Omental fat pad (tissue), 4 donors: ENCODE measurements at places on chromosomes 5 and 9. TPM values are rescaled to one million over a fixed set of nuclear protein-coding genes. Genes with fewer than 3 reads are reported as not detected.

Gene PSMB7
- total RNA-seq, result 180 TPM

GRCh38 chr5:153523831-153524230, 33.4 kb downstream of the GRIA1 start:
- DNase-seq, result peak; percentile 27

DNA sequence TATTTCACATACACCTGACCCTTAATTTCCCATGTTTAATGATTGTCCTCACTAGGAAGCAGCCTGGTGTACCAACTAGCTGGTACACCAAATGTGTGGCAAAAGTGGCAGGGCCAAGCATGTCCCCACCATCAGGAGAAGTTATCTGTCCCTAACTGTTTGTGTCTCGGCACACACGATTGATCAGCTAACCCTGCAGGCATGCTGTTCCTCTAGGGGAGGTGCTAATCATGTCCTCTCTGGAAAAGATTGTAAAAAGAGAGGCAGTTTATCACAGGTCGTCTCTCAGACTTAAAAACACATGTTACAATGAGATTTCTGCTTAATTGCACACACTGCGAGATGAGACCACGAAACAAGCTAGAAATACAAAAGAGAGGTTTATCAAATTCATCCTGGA, 342.7 kb downstream of the DIRAS2 start:
- no peak for DNase-seq

GRCh38 chr5:135158982-135159381, 125.0 kb upstream of the PITX1 start:
- no peak for DNase-seq

Gene SPINK13
- not detected for total RNA-seq

Gene NMUR2
- total RNA-seq, result not detected

Gene MYMK
- not detected for total RNA-seq

GRCh38 chr9:68721666-68722330, 16.8 kb downstream of the PIP5K1B start:
- DNase-seq, result no peak

GRCh38 chr5:83494666-83495065, 23.1 kb downstream of the VCAN start:
- DNase-seq, result no peak

DNA sequence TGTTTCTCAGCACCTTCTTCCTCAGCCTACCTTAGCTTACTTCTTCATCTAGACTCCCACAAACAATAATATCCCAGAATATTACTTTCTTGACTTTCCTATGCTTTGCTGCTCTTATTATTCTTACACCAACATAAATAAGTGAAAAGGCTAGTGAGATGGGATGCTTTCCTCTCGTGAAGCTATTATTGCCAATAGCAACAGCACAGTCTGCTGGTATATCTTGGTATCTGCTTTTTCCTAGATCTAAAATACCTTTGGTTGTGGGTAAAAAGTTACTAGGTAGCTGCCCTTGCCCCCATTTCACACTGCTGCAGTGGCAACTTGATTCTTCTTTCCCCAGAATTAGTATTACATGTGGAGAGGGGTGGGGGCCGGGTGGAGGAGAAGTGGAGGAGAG, 26.1 kb upstream of the GLIPR2 start:
- no peak for DNase-seq

Gene SLC45A2
- total RNA-seq, result not detected

DNA sequence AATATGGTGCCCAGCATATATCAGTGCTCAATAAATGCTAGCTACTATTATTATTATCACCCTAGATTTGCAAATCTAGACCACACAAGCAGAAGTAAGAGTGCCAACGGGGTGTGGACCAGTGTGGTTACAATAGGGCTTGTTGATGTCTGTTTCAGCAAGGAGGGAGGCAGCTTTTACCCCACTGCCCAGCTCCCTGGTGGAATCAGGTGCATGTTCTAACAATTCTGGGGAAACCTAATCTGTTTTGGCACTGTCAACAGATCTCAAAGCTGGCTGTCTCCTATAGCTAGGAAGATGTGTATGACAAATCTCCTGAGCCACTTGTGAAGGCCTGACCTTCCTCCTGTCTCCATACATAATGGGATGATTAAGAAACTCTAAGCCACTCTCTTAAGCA, 5.7 kb downstream of the TGFBI start:
- no peak for DNase-seq

Gene F2RL1
- 3.5 TPM for total RNA-seq

Gene TIMD4
- total RNA-seq, result 6.0 TPM

GRCh38 chr5:180797256-180798192, 5.1 kb downstream of the MGAT1 start:
- DNase-seq, result no peak

Gene HRH2
- 22.6 TPM for total RNA-seq

- DNase-seq, result no peak
Observed at GRCh38 chr9:82148901-82149461, 160.4 kb downstream of the SPATA31D1 start.

DNA sequence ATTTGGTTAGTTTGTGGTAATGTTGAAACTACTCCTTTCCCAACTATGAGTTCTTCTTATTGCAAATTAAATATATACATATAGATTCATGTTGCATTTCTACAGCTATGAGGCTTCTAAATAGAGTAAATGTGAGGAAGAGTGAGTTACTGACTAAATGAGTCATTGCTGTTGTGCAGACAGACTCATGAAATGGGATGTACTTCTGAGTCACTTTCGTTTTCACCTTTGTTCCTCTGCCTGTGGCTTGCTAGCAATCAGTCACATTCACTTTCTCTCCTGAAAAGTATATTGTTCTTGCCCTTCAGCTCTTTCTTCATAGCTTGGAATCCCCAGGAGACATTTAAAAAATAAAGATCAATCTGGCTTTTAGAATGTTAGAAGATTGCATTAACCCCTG, 295.5 kb upstream of the SMC2 start:
- no peak for DNase-seq

GRCh38 chr5:83554686-83555085, 83.1 kb downstream of the VCAN start:
- DNase-seq, result no peak

Gene CDH9
- not detected for total RNA-seq

Gene FAM78A
- 5.3 TPM for total RNA-seq

Gene BTNL8
- total RNA-seq, result 3.0 TPM

- no peak for DNase-seq
Observed at GRCh38 chr9:129341987-129342348, 163.9 kb upstream of the IER5L start.

- no peak for DNase-seq
Observed at GRCh38 chr5:32833127-32833526, 122.0 kb downstream of the NPR3 start.

GRCh38 chr9:117335837-117336433, 78.9 kb downstream of the ASTN2 start:
- DNase-seq, result no peak

- no peak for DNase-seq
Observed at GRCh38 chr5:160660132-160660531, 191.9 kb downstream of the ATP10B start.

- no peak for DNase-seq
Observed at GRCh38 chr9:8430945-8431344, 631.4 kb upstream of the DMAC1 start.

- DNase-seq, result no peak
Observed at GRCh38 chr5:141495453-141495811, 6.6 kb downstream of the PCDHGC5 start.

DNA sequence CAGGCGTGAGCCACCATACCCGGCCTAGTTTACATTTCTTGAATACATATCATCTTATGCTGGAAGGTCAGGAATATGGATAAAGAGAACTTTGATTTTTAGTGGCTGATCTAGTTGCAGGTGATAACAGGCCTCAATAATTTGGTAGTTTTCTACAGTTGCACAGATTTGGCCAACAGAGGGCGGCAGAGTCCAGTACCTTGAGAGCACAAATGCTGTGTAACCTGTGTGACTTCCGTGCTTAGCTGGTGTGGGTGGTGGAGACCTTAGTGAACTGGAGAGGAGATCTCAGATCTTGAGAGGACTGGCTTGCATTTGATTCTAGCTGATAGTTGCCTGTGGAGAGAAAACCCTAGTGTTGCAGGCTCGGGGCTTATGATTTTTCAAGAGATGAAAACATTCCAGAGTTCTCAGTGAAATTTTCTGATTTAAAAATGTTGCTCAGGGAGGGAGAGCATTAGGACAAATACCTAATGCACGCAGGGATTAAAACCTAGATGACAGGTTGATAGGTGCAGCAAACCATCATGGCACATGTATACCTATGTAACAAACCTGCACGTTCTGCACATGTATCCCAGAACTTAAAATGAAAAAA, 17.4 kb upstream of the GPR151 start:
- DNase-seq, result peak; percentile 58

GRCh38 chr9:69204326-69204725, 30.2 kb downstream of the TJP2 start:
- no peak for DNase-seq

- DNase-seq, result no peak
Observed at GRCh38 chr9:106019039-106019680, 324.8 kb downstream of the TMEM38B start.

DNA sequence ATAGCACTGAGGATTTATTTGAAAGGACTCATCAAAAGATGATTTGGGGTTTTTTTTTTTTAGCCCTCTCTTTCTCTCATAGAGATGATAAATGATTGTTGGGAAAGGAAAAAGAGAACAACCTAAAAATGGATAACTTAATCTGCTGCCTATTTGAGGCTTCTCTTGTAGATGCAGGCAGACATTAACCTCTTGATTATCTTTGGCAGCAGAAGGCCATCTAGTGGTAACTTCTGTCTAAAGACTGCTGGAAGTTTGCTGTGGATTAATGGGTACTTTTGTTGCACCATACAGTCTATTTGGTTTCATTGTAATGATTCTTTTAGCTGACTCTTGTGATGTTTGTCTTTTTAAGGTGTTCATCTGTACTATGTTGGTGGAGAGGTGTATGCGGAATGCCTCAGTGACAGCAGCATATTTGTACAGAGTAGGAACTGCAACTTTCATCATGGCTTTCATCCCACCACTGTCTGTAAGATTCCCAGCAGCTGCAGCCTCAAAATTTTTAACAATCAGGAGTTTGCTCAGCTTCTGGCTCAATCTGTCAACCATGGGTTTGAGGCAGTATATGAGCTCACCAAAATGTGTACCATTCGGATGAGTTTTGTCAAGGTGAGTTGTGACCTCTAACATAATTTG, 18.8 kb downstream of the SMIM32 start:
- DNase-seq, result no peak

GRCh38 chr5:106699198-106699597, 971.5 kb downstream of the EFNA5 start:
- DNase-seq, result no peak

DNA sequence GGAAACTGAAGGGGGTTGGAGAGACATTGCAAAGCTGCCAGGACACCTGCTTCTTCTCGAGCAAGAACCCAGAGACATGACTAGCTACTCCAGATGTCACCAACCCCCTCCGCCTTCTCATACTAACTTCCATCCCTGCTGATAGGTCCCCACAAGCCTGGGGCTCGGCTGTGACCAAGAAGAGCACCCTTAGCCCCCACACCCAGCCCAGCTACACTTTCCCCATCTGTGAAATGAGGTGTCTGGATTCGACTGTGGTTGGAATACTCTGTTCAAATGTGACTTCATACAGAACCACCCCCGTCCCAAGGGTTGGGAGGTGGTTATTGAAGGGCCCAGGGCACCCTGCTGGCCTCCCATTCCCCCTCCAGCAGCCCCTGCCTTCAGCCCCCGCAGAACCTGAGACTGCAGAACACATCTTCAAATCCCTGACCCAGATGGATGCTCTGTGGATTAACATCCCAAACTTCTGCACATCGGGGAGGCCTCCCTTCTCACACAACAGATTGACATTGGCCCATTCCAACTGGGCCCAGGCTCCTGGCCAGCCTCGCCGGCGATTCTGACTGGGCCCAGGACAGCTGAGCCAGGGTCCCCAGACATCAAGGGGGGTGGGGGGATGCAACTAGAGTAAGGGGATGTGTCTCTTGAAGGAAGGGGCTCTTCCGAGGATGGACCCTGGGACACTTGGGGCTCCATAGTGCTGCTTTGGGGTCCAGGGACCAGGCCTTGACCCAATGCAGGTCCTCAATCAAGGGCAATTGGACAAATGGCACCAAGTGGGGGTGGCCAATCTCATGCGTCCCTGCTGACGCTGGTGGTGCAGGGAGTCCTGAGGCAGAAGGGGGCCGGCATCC, 21.7 kb upstream of the FIBCD1 start:
- no peak for DNase-seq

Gene THBS4
- 15.3 TPM for total RNA-seq

Gene MYOZ3
- total RNA-seq, result 0.28 TPM

DNA sequence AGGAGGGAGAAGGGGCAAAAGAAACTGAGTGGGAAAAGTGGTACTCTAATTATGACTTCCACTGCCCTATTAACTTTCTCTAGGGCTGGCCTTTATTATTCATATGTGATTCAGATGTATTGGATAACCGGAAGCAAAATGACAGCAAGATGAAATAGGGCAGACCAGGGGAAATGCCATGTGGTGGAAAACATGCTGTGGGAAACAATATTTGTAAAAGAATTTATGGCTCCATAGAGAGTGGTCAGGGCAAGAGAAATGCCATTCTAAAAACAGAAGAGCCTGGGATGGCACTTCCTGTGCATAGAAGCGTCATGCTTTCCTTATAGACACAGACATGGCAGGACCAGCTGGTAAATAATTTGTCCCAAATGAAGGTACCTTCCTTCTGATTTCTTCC, 67.7 kb downstream of the MEGF10 start:
- no peak for DNase-seq

Gene ZNF189
- total RNA-seq, result 19.3 TPM

DNA sequence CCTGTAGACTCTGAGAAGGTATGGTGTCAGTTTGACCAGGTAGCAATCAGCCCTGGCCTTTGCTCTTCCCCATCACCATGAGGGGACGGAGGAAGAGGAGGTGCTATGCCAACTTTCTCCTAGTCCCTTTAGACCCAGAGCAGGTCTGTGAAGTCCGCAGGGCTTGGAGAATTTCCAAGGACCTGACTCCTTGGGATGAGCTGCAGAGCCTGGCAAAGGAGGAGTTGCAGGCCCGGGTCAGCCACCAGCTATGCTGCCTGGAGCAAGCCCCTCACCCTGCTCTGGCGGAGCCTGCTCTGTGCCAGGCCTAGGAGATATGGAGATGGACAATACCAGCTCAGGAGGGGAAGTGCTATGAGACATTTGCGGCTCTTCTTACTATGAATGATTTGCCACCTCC, 188.3 kb downstream of the CDK5RAP2 start:
- DNase-seq, result no peak

Gene GRIN1
- not detected for total RNA-seq

Gene GBGT1
- 29.1 TPM for total RNA-seq

DNA sequence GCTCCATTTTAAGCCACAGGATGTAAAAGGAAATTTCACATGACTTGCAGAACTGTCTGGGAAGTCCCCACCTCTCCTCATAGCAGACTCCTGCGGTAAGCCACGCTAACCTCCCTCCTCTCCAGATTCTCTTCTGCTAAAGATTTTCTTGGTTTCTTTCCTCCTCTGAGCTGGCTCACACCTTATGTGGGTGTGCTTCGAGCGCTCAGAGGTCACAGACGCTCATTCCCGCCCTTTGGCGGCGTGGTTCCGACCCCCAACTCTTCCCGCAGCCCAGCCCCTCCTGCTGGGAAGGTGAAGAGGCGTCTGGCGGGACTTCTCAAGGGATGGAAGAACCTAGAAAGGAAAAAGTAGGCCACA, 32.9 kb upstream of the CDK20 start:
- DNase-seq, result no peak

GRCh38 chr9:89865357-89865756, 260.5 kb downstream of the GADD45G start:
- DNase-seq, result no peak

GRCh38 chr9:7935681-7936080, 136.1 kb upstream of the DMAC1 start:
- DNase-seq, result no peak

Gene SLC1A1
- total RNA-seq, result 5.5 TPM
